ENCODE measurements at places on chromosomes 2 and 18.

DNA sequence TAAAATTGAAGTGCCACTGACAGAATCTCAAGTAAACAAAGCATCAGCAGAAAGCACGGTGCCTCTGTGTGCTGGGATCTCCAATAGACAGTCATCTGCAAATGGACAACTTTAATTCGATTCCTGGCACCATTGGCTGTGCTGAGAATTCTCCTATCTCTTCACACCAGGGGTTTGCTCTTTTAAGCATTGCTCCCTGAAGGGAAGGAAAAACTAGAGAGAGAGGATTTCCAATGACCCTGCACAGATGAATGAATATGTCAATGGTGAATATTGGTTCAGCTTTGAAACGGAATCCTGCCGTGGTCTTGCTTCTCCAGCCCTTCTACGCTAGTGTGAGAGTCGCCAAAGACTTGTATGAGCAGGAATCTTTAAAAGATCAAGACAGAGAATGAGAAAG is 97.9 kb downstream of the FIGN start:
- DNase-seq, result no peak

DNA sequence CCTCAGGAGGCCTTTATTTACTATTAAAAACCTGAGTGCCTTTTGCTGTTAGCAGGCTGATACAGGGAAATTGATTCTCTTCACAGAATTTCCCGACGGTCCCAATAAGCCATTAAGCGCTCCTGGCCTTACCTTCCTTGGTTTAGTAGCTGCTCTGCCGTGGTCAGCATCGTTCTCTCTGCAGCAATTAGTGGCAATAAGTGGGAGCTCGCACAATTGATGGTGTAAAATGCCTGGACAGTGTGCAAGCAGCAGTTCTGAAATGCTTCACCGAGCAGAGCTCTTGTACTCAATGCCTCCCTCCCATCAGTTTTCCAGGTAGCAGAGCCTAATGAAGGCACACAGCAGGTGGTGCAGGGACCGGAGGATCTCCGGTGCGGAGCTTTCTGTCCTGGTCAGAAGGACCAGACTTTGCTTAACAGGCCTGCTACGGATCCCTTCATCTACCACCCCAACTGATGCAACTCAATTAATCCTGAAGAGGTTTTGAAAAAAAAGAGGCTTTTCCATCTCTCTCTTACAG is 1.1 kb upstream of the LINC00305 start:
- DNase-seq, result no peak

DNA sequence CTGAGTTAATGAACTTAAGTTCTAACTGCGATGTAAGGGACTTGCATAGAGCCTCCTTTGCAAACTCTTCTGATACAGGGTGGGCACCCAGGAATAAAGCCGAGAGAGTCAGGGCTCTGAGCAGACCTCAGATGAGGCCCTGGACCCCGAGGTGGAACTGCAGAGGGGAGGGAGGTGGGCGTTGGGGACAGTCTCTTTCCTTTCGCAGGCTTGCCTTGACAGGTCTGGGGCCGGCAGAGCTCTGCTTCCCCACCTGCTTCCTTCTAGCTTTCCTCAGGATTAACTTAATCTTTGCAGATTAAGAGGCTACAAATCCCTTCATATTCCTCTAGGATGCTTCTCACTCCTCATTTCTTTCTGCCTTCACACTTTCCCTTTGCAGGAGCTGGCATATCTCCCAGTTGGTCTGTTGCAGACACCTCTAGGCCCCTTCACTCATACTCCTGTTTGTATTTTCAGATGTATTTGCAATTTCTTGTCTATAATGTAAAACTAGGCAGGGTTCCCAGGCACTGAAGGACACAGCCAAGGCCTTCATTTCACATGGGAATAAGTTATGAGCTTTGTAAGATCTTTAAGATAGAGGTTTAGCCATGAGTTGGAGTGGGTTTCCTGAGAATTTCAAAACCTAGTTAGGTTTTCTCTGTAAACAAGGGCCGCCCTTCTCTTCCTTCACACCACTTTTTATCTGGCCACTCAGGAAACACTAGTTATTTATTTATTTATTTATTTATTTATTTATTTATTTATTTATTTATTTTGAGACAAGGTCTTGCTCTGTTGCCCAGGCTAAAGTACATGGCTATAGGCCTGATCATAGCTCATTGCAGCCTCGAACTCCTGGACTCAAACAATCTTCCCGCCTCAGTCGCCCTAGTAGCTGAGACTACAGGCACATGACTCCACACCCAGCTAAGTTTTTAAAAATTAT is 70.9 kb downstream of the MTCL1 start:
- DNase-seq, result no peak

DNA sequence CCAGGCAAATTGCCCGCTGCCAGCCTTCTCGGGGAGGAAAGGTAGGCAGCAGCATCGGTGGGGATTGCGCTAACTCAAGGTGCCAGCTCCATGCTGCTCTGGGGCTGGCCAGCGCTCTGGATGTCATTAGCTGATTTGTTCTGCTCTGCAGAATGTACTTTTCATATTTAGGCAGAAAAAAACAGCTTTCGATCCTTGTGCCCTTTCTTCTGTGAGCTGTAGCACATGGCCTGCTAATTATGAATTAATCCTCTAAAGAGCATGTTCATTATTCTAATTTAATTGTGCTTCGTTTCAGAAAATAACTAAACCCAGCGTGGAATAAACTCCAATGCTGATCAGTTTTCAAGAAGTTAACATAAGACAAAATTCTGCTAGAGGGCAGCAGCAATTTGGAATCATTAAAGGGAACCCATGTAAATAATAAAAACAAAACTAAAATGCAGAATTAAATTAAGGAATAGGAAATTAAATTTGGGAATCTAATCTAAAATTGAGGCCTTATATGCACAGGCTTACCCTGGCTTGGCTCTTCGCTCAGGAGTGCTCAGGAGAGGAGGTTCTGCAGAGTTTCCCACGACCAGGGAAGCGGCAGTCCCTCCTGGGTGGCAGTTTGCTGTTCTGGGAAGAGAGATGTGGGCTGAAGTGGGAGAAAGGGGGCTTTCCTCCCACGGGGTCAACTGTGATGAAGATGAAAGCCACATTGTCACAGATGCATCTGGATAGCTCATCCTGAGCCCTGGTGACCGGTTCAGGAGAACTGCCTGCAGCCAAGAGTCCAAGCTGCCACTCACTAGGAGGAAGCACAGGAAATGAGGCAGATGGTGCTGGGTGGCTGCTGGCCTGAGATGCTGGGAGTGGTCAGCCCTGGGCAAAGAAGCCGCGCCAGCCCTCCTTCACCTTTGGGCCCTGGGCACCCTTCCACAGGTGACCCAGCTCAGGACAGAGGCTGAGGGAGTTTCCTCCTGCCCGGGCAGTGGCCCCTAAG is 93.2 kb upstream of the PKDCC start:
- no peak for DNase-seq

- DNase-seq, result no peak
These were observed 34.2 kb upstream of the GPC1 start for GRCh38 chr2:240401308-240401707.

GRCh38 chr18:25898965-25899364 is 191.4 kb downstream of the SS18 start:
- DNase-seq, result no peak

DNA sequence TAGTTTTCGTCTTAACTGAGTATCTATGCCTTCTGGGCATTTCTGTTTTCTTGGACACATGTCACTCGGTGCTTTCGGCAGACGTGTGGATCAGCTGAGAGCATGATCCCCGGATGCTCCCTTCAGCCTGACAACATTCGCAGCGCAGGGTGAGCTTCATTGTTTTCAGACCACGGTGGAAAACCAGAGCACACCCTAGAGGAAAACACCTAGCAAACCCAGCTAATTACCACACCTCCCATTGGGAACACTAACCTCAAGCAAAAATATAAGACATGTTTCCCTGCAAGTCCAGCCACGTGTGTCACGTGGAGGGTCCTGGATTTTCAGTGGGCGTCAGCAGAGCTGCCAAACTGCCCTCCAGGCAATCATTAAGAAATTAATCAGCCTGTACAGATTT is 31.0 kb downstream of the ANKRD29 start:
- DNase-seq, result no peak

DNA sequence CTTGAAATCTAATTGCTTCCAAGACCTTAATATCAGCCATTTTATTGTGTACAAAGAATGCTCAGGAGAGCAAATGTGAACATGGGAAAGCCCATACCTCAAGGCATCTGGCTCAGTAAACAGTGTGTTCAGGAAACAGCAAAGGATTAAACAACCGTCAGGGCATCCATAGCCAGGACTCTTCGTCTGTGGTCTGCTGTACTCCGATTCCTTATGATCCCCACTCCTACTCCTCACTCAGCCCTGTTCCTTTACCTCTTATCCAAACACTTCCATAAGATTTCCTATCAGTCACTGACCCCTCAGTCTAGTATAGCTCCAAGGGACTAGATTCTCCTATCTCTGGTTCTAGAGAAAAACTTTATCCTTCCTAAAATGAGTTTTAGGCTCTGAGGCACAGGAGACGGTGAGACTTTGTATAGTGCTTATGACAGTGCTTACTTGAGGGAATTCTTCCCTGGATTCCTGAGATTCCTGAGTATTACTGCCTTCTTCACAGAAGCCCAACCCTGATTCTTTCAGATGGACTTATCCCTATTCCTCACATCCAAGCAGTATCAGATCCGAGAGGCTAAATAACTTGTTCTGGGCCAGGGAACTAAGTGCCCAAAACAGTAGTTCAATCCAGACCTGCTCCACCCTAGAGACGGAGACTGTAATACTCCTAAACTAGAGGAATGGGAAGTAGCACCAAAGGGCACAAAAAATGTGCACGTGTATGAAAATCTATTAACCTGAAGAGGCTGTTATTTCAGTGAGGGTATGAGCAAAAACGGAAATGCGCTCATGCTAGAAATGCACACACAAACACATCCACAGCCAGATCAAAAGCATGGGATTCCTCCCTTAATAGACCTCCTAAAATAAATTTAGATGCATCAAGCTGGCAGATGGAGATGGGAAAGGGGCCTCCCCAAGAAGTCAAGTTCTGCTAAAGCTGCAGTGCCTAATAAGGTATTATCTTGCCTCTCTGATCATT is 42.1 kb upstream of the SIGLEC15 start:
- no peak for DNase-seq

DNA sequence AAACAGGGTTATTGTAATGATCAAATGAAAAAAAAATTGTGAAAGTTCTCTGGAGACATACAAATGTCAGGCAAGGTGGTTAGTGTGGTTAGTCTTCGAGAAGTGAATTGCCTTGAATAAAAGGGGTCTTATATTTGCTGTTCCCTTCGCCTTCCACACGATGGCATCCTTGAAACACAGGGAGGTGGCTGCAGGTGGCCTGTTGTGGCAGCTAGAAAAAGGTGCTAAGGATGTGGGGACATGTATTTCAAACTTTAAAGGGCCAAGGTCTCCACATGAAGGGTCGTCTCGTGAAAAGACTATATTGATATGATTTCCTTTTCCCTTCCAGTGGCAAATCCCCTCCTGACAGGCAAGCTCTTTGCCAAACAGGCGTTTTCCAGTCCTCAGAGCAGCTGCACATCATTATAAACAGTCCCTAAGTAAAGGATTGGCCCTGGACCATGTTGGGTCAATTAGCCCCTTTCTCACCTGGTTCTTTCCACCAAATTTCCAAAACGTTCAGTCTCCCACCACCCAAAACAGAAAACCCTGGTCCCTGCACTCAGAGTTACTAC is 68.5 kb downstream of the COPS8 start:
- DNase-seq, result no peak

- no peak for DNase-seq
These were observed 100.7 kb downstream of the NFATC1 start for GRCh38 chr18:79496237-79496977.

DNA sequence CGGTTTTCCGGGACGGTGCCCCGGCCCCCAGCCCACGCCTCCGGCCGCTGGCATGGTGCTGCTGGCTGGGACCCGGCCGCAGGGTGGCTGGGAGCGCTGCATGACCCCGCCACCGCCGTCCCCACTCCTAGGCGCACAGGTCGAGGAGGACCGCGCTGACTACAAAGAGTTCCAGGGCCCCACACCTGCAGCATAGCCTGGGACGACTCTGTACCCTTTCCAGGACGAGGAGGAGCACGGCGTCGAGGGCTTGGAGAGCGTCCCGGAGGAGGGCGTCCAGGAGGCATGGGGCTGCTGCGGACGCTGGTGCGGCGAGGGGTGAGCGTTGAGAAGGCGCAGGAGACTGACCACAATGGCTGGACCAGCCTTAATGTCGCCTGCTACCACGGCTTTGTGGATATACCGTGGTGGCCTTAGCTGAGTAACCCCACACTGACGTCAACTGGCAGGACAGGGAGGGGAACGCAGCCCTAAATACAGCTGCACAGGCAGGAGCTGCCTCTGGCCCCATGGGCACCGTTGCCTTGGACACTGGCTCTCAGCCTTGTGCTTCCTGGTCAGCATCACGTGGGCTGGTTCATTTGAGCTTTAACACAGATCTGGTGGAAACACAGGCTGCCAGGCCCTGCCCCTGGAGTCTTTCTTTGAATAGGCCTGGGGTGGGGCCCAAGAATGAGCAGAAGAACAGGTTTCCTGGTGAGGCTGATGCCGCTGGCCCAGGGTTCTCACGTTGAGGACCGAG is 40.9 kb upstream of the TRIM43B start:
- no peak for DNase-seq

DNA sequence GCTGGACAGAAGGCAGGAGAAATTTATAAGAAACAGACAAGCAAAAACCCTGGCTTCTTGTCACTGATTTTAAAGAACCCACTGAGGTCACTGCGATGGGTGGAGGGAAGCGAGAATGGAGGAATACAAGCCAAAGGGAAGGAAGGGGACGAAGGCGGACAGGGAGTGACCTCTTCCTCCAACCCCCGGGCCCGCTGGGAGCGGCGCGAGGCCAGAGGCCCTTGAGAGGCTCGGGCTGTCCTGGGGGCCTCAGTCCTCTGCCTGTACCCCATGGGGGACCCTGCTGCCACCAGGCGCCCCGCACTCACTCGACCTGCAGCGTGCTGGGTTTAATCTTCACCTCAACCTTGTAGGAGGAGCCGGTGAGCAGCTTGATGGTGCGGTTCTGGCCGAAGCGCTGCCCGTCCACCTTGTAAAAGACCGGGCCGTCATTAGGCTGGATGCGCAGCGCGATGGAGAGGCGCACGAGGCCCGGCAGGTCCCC is 793 bp downstream of the CNRIP1 start:
- no peak for DNase-seq

DNA sequence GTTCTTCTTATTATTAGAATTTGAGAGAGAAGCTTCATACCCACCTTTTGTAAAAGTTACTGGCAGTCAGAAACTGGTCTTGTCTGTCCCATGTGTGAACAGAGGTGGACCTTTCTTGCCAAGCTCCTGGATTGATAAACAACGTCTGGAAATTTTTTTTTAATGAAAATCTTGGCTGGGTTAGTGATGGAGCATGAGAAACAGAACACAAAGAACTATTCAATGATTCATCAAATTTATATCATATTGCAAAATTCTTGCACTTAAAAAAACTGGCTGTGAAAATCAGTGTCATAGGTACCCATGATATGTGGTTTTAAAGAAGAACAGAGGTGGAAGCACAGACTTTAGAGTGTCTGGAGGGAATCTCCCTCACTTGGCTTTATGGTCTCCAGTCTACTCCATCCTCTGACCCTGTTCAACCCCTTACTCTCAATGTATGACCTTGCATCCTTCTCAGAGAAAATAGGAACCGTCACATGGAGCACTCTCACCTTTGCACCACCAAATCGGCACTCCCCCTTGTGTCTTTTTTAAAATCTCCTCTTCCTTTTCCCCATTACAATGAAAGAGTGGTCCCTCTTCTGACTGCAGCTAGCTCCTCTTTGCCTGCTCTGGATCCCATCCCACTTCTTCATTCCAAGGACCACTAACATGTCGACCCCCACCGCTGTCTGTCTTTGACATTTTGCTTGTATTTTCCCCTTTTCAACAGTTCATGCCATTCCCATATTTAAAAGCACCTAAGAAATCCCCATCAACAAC is 58.2 kb downstream of the COPS8 start:
- no peak for DNase-seq

GRCh38 chr2:203959672-203960071 is 23.1 kb downstream of the ICOS start:
- DNase-seq, result no peak

GRCh38 chr18:37135177-37135576 is 306.2 kb downstream of the KIAA1328 start:
- DNase-seq, result no peak

Data from stimulated activated CD8-positive, alpha-beta memory T cell treated with anti-CD3 and anti-CD28 coated beads, Interleukin-7, amount 100 ng/mL, for 1 hour (primary cell).